ENCODE measurements at places on chromosomes 6 and 20.
A peak's percentile ranks its signal among the peaks of the same experiment; 100 is the strongest.

GRCh38 chr6:120219339-120219738 lies 869.8 kb upstream of the MAN1A1 start:
- no peak for DNase-seq

GRCh38 chr6:18837013-18837412 lies 449.9 kb downstream of the RNF144B start:
- DNase-seq: no peak

DNA sequence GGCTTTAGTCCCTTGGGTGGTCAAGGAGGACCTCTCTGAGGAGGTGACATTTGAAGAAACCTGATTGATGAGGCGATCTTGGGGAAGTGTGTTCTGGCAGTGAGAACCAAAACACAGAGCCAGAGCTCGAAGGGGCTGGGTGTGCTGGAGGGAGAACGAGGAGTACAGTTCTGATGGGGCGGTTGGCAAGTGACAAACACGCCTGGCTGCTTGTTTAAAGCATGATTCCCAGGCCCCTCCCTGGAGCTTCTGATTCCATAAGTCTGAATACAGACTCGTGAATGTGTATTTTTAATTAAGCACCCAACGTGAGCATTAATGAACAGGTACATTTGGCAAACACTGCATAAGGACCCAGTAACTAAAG lies 886 bp upstream of the NFATC2 start:
- DNase-seq: peak; percentile 33

DNA sequence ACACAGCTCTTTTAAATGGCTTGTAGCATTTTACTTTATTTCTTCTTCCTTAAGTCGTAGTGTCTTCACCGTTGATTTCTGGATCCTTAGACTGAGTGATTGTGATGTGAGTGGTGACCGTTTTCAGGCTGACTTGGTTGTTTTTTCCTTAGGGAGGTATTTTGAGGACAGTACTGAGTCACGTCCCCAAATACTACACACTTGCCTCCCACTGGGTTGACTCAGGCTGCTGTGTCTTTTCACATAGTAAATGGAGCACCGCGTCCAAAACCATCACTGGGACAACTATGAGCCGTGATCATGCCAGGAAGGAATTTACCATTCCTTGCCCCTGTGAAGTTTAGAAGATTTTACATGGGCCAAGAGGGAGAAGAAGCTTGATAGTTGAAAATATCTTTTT lies 174.1 kb downstream of the FARS2 start:
- no peak for DNase-seq
